ENCODE measurements at places on chromosomes 11 and 22. TPM values are rescaled to one million over a fixed set of nuclear protein-coding genes. Genes with fewer than 3 reads are reported as not detected.

GRCh38 chr11:70953720-70954119 is 298.7 kb downstream of the SHANK2 start:
- no peaks in the 10 kb centered on the region for H3K27me3 ChIP-seq
- H3K27ac ChIP-seq = no peak overlapping the region
- H3K4me3 ChIP-seq = no peak overlapping the region
- no peaks in the 10 kb centered on the region for H3K4me1 ChIP-seq
- no peak for DNase-seq

GRCh38 chr11:19328586-19329311 is 88.0 kb upstream of the E2F8 start:
- no peak for DNase-seq
- no peaks in the 10 kb centered on the region for H3K36me3 ChIP-seq
- H3K27ac ChIP-seq = no peak overlapping the region
- H3K27me3 ChIP-seq = peaks cover 3% of the 10 kb centered on the region
- no peak overlapping the region for H3K4me3 ChIP-seq

BRD1 gene
- total RNA-seq = 74.2 TPM

ARRB1 gene
- 64.7 TPM for total RNA-seq
